ENCODE measurements at places on chromosomes 1 and 21.

GRCh38 chr1:98500324-98500723 is 161.2 kb upstream of the SNX7 start:
- no peak for DNase-seq

DNA sequence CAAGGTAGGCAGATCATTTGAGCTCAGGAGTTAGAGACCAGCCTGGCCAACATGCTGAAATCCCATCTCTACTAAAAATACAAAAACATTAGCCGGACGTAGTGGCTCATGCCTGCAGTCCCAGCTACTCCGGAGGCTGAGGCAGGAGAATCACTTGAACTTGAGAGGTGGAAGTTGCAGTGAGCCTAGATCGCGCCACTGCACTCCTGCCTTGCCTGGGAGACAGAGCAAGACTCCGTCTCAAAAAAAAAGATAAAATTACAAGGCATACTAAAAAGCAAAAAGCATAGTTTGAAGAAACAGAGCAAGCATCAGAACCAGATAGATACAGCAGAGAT is 61.2 kb upstream of the CDC42BPA start:
- DNase-seq, result no peak

GRCh38 chr1:202144402-202145067 is at the start of gene ARL8A:
Gene ARL8A (minus strand): TSS chr1:202144737. CDS start chr1:202144572, 165 bp downstream.
- DNase-seq, result peak; percentile 43

GRCh38 chr1:155174324-155175280 is 953 bp downstream of the TRIM46 start:
- DNase-seq, result no peak

DNA sequence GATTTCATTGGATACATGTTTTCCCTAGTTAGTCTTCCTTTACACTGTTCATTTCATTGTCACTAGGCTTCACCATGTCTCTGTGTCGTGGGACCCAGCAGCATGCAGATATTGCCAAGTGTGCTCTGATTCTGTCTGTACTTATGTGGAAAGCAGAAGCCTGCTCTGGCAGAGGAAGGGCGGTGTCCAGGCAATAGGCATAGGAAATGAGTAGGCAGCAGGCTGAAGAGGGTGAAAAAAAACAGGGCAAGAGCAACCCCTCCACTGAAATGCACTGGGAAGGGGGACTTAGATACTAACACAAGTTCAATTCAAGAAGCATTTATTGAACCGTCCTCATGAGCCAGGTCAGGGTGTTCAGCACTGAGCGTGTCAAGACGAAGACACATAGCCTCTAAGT is 85.2 kb upstream of the VAV3 start:
- DNase-seq, result no peak

Data from neural crest cell (in vitro differentiated cells).